Fibroblast of the aortic adventitia (primary cell): ENCODE measurements at places on chromosomes 11 and 22. TPM values are rescaled to one million over a fixed set of nuclear protein-coding genes. Genes with fewer than 3 reads are reported as not detected.

- DNase-seq, result no peak
Measured at GRCh38 chr11:76901144-76901543, 40.4 kb downstream of the ACER3 start.

Gene GLYATL2
- 3.3 TPM in 1 of 2 replicates, not detected in the other for total RNA-seq

GRCh38 chr11:130891326-130891725, 25.0 kb downstream of the SNX19 start:
- peak; percentile 77 for DNase-seq

GRCh38 chr11:115930886-115931547, 426.8 kb upstream of the CADM1 start:
- DNase-seq, result no peak

DNA sequence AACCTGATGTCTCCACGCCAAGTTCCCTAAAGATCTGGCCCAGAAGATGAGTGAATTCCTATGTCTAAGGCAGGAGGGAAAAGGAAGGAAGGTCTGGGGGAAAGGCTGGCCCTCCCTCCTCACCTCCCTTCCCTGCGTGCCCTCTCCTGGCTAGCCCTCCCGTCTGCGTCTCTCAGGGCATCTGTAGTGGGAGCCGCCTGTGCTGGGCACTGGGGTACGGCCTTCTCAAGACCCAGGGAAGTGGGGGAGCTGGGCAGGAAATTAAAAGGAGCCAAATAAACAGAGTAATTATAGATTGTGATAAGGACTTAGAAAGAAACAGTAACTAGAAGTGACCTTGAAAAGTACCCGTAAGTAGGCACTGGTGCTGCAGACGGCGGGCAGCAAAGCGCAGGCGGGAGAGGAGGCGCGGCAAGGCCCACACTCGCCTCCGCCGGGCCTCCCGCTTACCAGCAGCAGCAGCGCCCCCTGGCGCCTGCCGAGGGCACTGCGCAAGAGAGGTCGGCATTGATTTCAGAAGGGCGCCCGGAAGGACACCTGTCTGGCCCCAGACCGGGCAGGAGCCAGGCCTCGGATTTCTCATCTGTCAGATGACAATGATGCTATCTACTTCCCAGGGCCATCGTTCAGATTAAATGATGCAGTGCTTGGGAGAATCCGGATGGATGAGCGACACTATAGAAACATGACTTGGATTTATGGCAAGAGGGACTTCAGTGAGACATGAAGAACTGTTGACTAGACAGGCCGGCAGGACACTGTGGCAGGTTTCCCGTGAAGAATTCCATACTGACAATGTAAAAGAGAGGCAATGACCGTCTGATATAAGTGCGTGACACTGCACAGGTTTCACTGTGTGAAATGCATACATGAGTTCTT, 7.3 kb downstream of the KCNJ1 start:
- DNase-seq, result peak; percentile 53

DNA sequence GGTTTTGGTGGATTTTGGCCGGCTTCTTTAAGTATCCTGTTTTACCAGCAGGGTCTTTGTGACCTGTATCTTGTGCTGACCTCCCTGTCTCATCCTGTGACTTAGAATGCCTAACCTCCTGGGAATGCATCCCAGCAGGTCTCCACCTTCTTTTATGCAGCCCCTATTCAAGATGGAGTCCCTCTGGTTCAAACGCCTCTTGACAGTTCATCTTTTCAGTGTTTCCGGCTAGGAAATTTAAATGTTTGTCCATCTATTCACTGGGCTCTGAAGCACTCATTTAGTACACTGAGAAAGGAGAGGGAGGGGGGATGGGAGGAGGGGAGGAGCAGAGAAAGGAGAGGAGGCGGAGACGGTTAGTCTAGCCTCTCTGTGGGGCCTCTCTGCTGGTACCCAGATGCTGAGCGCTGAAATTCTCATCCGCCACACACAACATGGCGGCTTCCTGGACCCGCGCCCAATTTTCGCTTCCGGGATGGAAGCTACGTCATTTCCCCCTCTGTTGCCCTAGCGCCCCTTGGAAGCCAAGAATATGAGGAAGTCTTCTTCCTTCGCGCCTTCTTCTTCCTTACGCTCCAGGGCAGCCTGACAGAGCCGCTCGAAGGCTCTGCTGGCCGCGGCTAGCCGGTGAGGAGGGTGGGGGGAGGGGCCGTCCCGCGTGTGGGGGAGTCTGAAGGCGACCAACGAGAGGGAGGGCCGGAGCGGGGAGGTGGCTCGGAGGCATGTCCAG, 69.0 kb upstream of the SYT13 start:
- peak; percentile 62 for DNase-seq

GRCh38 chr11:70090961-70091381, 12.9 kb downstream of the ANO1 start:
- DNase-seq, result peak; percentile 22

- no peak for DNase-seq
Measured at GRCh38 chr22:41574847-41575381, 14.1 kb downstream of the CSDC2 start.

DNA sequence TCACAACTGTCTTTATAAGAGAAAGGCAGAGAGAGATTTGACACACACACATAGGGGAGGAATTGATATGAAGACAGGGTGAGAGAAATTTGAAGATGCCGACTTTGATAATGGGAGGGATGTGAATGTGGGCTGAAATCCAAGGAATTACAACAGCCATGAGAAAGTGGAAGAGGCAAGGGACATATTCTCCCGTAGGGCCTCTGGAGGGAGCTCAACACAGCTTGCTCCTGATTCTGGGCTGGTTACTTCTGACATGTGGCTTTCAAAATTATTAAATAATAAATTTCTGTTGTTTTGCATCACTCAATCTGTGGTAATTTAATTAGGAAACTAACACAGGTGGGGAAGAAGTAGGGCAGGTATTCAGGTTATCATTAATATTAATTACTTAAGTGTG, 282.9 kb downstream of the LUZP2 start:
- no peak for DNase-seq

Gene CNIH2
- total RNA-seq, result 1.1 TPM in 1 of 2 replicates, not detected in the other

DNA sequence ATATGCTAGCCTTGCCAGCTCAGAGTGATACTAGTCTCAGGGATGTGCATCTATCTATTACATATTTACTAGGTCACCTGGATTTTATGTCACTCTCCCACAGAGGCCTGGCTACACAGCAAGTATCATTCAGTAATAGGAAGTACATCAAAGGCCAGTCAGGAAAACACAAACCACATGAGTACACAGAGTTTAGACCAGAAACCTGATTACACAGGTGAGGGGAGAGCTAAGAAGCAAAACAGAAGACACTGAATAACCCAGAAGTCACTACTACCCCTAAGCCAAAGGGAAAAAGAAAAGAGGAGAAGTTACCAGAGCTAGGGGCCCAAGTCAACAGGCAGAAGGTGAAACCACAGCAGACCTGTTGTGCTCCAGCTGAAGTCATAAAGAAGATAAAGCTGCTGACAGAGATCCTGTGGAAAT, 13.3 kb downstream of the LPXN start:
- no peak for DNase-seq

Gene KCNE3
- total RNA-seq, result 0.18 and 5.9 TPM in 2 replicates

- DNase-seq, result no peak
Measured at GRCh38 chr11:134072844-134073243, 4.0 kb downstream of the JAM3 start.

DNA sequence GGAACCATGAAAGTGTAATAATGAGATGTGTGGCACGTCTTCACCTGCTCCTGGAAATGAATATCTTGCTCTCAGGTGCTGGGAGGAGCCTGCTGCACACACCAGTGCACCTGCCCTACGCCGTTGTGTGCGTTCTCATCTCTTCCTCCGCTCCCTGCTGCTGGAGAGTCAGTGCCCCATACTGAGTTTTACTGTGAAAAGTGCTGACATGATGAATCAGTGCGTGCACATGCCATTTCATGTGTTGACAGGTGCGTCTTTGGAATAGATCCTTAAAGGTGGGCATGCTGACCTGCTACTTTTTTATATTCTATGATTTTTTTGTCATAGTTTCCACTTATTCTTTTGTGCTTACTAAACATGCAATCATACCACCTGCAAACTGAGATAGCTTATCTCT, 1015.8 kb downstream of the BRD1 start:
- no peak for DNase-seq
